ENCODE measurements at places on chromosomes 2 and 18. TPM values are rescaled to one million over a fixed set of nuclear protein-coding genes. Genes with fewer than 3 reads are reported as not detected.

ASB1 gene
- 16.7 TPM for total RNA-seq

SLC5A7 gene
- total RNA-seq: 1.7 TPM

BCL2 gene
- 18.7 TPM for total RNA-seq

USP40 gene
- total RNA-seq: 50.1 TPM

COL4A4 gene
- total RNA-seq: 2.5 TPM

DNA sequence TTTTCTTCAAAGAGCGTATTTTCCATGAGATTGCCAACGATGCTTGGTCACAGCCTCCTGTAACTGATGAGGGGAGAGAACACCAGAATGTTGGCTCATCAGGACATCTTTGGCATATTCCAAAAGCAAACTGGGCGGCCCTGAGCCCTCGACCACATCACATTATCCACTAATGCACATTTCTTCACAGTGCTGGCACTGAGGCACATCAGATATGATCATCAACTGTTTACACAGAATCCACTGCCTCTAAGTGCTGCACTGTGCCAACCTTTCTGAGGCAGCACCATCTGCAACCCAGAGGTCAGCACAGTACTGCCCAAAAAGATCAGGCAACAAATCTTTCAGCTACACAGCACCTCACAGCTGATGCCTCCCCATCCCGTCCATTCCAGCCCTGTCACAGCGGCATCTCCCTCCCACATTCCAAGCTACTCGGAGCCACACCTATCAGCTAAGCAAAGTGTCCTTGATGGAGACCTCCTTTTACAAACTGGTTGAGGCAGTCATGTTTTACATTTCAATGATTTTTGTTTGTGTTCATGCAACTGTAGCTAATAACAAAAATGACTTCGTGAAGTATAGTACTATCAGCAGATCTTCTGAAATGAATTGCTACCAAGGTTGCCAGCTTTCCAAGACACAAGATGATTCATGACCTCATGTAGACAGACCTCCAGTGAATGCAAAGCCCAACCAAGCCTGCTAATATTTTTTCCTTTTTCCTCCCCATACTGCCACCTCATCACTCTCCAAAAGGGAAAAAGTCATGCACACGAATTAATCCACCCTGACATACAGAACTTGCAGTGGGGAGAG is 32.3 kb downstream of the MYO5B start:
- DNase-seq: no peak

GRCh38 chr2:226758921-226759640 is 40.5 kb downstream of the IRS1 start:
- DNase-seq: no peak

GRCh38 chr2:214246417-214246816 is 164.4 kb upstream of the VWC2L start:
- no peak for DNase-seq

- no peak for DNase-seq
Measured at GRCh38 chr2:119823734-119824334, 64.1 kb downstream of the PTPN4 start.

DNA sequence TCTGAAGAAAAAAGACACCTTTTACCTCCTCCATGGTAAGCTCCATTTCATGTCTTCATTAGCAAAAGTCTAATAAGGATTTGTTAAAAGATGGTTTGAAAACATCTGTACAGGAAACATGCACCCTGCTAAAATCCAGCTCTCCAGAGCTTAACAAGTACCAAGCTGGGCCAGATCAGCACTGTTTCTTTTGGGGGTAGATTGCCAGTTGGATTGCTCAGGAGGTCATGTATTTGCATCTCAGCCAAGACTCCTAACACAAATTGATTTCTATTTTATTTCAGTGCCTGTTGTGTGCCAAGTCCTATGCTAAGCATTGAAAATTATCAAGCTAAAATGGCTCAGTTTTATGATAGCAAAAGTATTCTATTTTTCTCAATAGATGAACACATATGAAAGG is 3.4 kb upstream of the TMEM182 start:
- DNase-seq: no peak

DNA sequence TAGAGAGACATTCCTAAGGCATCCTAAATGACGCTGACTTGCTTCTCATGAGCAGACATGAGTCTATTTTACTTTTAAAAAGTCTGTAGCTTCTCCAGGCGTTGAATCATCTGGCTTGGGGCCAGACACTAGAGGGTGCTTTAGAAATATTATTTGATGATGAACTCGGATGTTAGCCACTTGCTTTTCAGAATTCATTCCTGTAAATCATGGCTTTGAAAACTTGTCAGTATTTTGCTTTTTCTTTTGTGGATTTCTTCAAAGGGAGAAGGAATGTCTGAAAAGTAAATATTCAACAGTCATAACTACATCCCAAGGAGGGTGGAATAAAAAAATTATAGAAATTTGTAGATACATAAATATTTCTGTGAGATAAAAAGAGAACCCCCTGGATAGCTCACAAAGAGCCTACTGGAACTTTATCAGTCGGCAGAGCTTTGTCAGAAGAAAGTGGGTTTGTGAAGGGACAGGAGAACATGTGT is 370.8 kb downstream of the OSR1 start:
- no peak for DNase-seq

DNA sequence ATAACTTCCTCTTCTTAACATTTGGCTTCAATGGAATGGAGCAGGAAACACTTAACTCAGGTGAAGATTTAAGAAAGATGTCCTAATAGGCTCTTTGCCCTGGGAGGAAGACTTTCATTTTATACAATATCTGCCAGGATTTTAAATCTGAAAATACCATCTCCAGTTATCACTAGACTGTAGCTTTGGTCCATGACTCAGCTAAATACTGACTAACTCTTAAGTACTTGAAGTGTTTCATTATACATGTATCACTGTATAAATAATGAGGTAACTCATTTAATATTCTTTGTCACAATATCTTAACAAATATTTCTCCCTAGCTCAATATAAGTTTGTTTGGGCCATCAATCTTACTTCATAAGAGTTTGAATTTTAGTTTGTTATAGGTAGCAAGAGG is 34.7 kb downstream of the RBKS start:
- DNase-seq: no peak

DNA sequence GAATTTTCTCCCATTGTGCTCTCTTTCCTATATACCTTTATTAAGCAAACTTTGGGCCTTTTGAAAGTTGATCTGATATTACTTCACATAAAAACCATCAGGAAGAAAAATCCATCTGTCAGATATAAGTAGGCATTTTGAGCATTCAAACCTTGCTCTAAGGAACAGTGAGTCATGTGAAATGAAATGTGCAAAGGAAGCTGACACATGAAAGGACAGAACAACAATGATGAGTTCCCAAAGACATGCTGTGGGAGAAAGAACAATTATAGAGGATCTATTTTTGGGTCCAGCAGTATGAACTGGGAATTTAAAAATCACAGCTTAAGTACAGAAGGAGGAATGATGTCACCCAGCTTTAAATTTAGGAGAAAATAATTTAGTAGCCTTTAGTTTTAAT is 18.1 kb downstream of the CALCRL start:
- DNase-seq: no peak

DNA sequence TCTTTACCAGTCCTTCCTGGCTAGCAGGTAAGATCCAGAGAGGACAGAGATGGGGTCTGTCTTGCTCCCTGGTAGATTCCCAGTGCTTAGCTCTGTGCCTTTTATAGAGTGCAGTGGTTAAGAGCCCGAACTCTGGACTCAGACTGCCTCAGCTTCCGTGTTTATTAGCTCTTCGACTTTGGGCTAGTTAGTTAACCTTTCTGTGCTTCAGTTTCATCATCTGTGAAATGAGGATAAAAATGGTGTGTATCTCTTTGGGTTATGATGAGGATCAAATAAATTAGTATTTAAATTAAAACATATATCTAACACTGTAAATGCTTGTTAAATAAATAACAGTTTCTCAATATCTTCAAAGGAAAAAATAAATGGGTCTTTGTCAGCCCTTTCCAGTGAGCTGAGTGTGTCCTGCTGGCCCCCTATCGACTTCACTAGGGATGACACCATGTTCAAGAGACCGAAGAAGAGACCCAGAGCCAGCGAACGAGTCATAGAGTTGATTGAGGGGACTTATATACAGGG is 38.2 kb downstream of the CERS6 start:
- DNase-seq: no peak

- DNase-seq: no peak
Measured at GRCh38 chr18:79509536-79509930, 113.8 kb downstream of the NFATC1 start.

DNA sequence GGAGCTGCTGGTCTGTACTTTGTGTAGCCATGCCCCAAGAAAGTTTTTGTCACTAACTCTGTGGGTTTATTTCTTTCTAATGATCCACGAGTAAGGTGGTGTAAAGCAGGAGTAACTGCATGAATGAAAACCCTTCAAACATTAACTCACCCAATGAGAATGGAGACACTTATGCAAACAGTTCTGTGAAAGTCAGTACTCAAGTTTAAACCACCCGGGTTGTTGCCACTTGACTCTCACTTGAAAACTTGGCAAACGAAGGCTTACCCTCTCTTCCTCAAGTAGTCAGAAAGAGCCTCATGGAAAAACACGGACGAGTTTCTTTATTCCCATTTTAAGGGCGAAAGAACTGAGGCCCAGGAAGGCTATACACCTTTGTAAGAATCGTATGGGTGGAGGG is 117.5 kb downstream of the MMADHC start:
- no peak for DNase-seq

GRCh38 chr2:119323459-119323858 is 43.2 kb downstream of the C2orf76 start:
- no peak for DNase-seq

DNA sequence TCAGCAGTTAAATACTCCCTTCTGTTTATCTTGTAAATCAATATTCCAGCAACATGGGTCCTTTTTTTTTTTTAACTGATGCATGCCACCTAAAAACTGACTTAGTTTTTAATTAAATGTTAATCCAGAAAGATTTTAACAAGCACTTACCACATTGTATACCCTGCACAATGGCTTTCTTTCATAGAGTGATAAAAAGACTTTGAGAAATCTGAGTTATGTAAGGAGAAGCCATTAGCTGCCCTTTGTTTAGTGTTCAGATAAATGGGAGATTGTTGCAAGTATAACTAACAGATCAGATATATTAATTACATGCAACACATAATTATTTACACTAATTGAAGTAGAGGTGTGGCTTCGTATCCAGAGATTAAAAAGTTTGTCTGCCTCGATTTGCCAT is 22.7 kb upstream of the NFATC1 start:
- no peak for DNase-seq

GRCh38 chr18:1147730-1148129 is 243.1 kb downstream of the ADCYAP1 start:
- no peak for DNase-seq

- DNase-seq: no peak
Measured at GRCh38 chr2:113233593-113234550, 44.8 kb downstream of the PAX8 start.

DNA sequence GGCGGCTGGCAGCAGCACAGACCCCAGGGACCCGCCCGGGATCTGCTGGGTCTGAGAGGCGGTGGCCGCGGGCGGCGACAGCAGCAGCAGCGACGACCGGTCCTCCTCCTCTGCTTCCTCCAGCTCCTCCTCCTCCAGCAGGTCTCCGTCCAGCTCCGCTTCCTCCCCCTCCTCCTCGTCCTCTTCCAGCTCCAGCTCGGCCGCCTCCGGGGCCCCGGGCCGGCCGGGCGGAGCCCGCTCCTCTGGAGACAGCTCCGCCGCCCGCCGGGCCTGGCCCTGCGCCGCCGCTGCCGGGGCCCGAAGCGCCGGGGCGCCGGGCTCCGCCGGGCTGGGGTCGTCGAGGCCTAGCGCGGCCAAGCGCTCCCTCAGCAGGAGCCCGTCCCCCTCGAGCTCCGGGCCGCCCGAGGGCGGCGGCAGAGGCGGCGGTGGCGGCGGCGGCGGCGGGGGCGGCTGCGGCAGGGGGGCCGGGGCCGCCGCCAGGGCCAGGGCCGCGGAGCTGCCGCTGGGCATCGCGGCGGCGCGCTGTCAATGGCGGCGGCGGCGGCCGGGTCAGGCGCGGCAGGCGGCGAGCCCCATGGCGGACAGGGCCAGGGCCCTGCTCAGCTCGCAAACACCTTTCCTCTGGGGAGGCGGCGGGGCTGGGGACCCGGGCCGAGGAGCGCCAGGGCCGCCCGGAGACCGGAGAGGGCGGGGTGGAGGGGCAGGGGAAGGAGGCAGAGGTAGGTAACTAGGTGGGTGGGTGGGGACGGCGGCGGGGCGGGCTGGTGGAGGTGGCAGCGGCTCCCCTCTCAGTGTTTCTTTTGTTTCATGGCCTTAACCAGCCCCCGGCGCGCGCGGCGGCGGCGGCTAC is 445 bp downstream of the MEX3C start:
- DNase-seq: no peak
